ENCODE measurements at places on chromosomes 7 and 10. TPM values are rescaled to one million over a fixed set of nuclear protein-coding genes. Genes with fewer than 3 reads are reported as not detected.

TACC2 gene
- 72.1 TPM for total RNA-seq

GRCh38 chr7:155913291-155913690 is 101.0 kb upstream of the SHH start:
- no peak for DNase-seq

ANKRD30A gene
- not detected for total RNA-seq

PDE6C gene
- total RNA-seq = not detected

GRCh38 chr7:2431260-2431867 is 28.0 kb downstream of the CHST12 start:
- DNase-seq = no peak

- DNase-seq = no peak
Observed at GRCh38 chr10:21141946-21142492, 244.9 kb upstream of the NEBL start.

DNA sequence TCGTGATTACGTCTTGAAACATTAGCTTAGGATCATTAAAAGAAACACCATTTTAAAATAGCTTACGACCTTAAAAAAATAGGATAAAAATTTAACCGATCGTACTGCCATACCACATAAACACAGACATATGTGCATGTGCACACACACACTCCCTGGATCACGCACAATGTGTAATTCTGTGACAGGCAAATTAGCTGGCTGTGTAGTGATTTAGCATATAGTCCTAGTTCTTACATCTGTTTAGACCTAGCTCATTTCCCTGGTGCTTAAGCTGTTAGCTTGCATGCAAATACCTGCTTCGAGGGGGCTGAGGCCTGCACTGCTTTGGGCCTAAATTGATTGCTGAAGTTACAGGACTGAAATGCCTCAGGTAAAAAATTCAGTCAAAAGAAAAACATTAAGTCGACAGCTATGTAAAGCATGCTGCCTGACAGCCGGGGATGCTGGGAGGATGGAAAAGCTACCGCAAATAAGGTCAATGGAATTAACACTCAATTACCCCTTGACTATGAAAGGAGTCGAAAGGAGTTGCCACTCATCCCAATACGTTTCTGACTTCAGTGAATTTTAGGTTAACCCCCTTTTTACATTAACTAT is 267.1 kb upstream of the FZD8 start:
- DNase-seq = no peak

GRCh38 chr10:114611617-114612016 is 46.5 kb downstream of the ABLIM1 start:
- DNase-seq = no peak

RBM20 gene
- 2.1 TPM for total RNA-seq

GRCh38 chr10:33487014-33487776 is 152.7 kb upstream of the NRP1 start:
- no peak for DNase-seq

GRCh38 chr7:75953931-75954330 is 39.0 kb downstream of the POR start:
- DNase-seq = no peak

DNA sequence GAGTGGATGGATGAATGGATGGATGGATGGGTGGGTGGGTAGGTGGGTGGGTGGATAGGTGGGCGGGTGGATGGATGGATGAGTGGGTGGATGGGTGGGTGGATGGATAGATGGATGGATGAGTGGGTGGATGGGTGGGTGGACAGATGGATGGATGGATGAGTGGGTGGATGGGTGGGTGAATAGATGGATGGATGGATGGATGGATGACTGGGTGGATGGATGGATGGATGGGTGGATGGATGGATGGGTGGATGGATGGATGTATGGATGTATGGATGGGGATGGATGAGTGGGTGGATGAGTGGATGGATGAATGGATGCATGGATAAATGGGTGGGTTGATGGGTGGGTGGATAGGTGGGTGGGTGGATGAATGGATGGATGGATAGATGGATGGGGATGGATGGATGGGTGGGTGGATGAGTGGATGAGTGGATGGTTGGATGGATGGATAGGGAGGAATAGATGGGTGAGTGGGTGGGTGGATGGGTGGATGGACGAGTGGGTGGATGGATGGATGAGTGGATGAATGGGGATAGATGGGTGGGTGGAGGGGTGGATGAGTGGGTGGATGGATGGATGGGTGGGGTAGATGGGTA is 43.8 kb downstream of the MICALL2 start:
- DNase-seq = no peak

- DNase-seq = no peak
Observed at GRCh38 chr10:13882119-13882711, 295.4 kb downstream of the PRPF18 start.

VPS26A gene
- 31.5 TPM for total RNA-seq

- no peak for DNase-seq
Observed at GRCh38 chr10:127485153-127485857, 63.8 kb upstream of the NPS start.

CALCR gene
- not detected for total RNA-seq

GRCh38 chr7:21718391-21718790 is 175.6 kb downstream of the DNAH11 start:
- no peak for DNase-seq

SEPHS1 gene
- 25.6 TPM for total RNA-seq

LIPN gene
- 2.2 TPM for total RNA-seq

DNA sequence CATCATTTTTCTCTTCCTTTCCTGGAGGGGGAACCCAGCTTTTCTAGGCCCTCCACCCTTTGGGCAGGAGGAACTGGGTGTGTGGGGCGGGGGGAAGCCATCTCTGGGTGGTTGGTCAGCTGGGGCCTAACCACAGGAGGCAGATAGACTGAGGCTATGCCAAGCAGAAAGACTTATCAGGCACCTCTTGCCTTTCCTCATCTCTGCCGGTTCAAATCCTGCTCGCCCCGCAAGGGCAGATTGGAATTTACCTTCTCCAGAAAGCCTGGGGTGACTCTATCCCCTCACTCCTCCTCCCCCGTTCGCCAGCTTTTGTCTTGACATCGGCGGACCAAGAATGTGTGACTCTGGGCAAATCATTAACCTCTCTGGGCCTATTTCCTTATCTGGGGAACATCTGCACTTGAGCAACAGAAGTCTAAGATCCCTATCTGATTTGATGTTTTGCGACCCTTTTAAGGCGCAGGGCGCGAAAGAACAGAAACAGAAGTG is 584 bp upstream of the GARS1 start:
- no peak for DNase-seq

DNA sequence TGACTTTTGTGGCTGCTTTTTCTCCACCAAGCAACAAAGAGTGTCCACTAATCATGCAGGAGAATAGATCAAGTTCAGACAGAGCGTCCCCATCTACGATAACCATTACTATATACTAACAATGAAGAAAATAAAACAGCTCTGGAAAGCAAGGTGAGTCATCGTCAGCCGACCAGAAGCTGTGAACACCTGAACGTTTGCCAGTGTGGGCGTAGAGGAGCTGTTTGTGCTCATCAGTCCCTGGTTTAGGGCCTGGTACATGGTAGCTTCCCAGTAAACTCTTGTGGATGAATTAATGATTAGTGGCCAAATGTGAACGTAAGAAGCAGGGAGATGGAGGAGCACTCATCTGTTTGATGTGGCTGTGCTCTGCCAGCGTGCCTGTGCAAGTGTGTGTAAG is 180.7 kb downstream of the EVX1 start:
- DNase-seq = no peak
